Stimulated activated CD8-positive, alpha-beta memory T cell treated with anti-CD3 and anti-CD28 coated beads, Interleukin-4, amount 100 ng/mL, for 1 hour (primary cell): ENCODE measurements at places on chromosomes 5 and 9.

DNA sequence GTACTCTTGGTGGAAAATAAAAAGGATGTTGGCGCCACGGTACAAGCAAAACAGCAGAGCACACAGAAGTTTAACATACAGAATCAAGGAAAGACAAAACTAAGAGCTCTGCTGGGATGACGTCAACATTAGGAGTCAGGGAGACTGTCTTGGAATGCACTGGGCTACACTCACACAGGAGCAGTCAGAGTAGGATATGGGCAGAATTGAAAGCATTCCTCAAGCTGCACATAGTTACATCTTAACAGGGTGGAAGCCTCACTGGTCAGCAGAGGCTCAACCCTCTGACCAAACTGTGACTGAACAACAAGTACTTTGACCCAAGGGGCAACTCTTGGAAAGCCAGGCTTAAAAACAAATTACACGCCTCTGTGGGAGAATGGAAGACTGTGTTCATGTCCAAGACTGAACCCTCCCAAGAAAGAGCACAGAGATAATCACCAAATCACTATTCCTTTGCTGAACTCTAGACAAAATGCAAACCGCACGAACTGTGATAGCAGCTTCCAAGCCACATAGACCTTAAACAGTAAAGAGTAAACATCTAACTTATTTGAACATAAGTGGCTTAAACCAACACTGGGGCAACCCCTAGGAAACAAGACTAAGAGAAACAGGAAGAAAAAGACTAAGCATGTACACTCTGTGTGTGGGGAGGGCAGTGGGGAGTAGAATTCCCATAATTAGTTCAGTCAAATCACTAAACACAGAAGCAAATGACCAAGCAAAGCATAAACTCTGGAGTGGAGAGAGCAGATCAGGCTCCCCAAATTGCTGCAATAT, 772.7 kb downstream of the PRELID2 start:
- no peak for DNase-seq

DNA sequence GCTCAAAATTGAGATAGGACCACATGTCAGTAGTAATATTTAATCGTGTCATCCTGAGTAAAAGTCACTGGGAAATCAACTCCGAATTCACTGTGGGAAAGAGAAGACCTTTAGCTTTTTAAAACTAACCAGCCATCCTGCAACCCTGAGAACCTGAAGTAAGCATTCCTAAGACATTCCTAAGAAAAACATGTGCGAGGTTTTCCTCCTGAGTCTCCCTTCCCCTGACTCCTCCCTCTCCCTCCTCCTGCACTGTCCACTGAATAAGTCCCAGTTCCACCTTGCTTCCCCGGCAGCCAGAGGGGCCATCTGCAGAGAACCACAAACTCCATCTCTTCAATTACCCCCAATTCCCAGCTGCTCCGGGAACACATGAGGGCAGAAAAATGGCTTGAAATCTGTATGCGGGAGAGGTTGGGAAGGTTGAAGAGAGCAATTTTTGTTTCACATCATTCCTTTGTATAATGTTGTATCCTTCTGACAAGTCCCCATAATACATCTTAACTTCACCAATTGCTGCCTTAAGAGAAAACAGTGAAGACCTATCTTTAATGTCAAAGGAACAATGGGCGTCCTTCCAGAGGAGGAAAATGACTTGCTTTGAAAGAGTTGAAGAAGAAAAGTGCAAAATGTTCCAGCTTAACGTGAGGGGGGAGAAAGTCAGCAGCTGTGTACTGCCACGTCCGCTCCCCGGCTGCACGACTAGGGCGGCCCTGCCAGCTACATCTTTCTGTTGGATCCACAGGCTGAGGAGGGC, 186.3 kb downstream of the ZNF462 start:
- DNase-seq: no peak

DNA sequence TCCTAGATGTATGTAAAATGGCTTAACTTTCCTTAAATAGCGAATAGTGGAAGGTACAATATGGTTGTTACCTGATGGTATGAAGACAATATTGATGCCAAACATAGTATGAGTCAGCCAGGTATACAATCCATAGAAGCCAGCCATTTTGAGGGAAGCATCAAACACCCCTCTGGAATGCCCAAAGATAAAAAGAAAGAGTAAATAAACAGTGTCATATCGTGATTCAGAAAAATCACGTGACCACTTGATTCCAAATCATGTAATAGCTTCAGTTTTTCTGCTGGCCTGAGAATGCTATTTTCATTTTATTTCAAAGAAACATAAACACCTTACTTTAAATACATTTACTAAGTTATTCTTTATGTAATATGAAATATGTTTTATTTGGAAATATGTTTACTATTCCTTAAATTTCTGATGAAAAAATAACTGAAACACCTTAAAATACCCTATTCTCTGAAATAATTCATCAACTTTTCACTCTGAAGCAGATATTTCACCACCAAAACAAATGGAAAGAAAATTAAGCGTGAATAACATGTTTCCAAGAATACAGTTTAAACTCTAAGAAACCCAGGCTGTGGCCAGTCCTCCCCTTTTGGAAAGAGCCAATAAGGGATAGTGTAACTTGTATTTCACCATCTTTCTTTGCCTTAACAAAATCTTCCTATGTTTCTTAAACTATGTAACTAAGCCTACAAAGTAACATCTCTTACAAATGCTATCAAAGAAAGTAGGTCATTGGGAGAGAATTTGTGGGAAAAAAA, 24.8 kb upstream of the CTNNAL1 start:
- DNase-seq: no peak

- DNase-seq: no peak
Measured at GRCh38 chr5:122902263-122902662, 56.9 kb downstream of the SNX24 start.

GRCh38 chr9:72581694-72582093, 60.3 kb downstream of the TMC1 start:
- no peak for DNase-seq

GRCh38 chr9:38486837-38487236, 62.6 kb upstream of the IGFBPL1 start:
- DNase-seq: no peak

- no peak for DNase-seq
Measured at GRCh38 chr9:131126059-131126426, 657 bp downstream of the NUP214 start.

DNA sequence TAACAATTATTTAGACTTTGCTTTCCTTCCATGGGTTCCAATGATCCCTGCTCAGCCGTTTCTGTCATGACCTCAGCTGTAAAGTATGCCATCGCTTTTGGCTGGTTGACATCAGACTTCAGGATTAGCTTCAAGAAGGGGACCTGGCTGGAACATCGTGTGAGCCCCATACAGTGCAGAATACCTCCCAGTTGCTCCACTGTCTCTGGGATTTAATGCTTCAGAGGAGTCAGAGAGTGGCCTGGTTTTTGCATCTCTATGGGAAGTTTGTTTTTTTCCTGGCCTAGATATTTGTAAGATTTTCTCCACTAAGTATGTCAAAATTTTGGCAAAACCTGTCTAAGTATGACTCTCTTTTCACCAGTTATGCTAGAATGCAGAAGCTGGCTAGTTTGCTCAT, 216.9 kb downstream of the GABBR2 start:
- DNase-seq: no peak

- DNase-seq: no peak
Measured at GRCh38 chr9:110975969-110976368, 62.3 kb downstream of the LPAR1 start.

- no peak for DNase-seq
Measured at GRCh38 chr5:174459071-174459702, 265.2 kb upstream of the MSX2 start.

- no peak for DNase-seq
Measured at GRCh38 chr9:78397045-78397444, 100.1 kb downstream of the PSAT1 start.

- DNase-seq: no peak
Measured at GRCh38 chr9:76475686-76476085, 16.7 kb downstream of the GCNT1 start.

GRCh38 chr5:133347039-133347438, 265.3 kb downstream of the FSTL4 start:
- no peak for DNase-seq

DNA sequence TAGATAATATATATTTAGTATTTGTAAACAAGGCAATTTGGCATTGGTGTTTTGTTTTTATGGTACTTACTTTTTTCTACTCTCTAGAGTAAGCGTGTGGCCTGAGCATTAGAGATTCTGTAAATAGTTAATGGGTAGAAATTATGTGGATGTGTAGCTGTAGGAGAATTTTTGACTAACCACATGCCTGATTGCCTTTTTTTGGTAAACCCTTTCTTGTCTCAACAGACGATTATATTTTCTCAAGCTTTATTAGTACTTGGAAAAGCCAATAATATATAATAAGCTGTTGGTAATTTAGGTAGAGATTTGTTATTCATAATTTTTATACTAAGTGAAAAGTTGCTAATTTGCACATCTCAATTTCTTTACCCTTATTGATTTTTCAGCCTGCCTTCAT, 76.8 kb downstream of the FCHO2 start:
- DNase-seq: no peak

DNA sequence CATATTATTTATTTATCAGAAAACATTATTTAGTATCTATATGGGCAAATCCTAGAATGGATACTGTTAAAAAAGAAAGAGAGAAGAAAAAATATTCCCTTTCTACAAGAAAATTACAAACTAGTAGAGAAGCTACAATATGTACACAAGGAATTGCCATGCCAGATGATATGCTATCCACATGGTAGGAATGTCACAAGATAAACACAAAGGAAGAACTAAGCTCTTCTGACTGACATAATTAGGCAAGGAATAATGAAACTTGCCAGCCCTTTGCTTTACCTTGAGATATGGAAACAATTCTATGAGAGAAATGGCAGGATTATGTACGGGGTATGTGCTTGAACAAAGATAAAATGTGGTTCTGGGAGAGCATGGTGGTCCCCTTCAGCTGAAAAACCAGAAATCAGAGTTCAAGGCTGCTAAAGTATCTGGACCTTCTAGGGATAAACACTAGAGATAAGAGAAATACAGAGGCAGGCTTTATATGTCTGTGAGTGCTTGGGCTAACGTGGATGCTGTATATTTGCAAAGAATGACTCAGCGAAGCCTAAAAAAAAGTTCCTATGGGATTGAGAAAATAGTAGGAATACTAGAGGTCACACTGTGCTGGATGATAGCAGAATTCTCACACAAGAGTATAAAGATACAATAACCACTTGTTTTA, 451.6 kb downstream of the TLE1 start:
- DNase-seq: no peak

- DNase-seq: no peak
Measured at GRCh38 chr9:78685471-78685870, 388.5 kb downstream of the PSAT1 start.

DNA sequence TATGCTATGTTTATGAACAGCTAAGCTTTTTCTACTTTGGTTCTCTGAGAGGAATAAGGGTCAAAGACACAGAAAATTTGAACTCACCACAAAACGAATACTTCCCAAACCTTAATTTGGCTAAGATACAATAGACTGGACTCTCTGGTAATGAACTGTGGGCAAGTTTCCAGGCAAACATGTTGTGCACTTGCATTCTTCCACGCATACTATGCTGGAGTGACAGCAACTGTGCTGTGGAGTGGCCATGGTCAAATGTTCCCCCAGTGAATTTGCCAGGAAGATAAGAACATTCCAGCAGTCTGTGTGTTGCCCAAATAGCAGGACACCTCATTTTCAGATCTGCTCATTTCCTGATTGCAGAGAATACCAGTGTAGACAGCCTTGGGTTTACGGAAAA, 275.3 kb upstream of the IL12B start:
- DNase-seq: no peak

GRCh38 chr9:5622016-5622415, 6.9 kb upstream of the RIC1 start:
- DNase-seq: no peak

DNA sequence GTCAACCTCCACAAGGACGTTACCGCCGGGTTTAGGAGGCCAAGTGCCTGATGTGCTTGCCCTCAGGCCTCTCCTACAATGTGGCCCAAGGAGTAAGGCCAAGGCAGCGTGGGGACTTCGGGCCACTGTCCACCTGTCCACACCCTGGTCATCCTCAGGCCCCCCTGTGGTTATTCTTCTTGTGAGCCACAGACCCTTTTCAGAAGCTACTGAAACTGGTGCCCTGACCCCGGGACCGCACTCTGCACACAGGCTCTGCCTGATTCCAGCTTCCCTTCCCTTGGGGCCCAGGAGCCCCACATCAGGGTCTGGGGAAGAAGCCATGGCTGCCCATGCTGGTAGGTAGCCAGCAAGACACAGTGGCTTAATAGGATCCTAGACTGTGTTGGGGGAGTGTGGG, 128.8 kb downstream of the OLFM1 start:
- no peak for DNase-seq

GRCh38 chr5:73922224-73922623, 296.2 kb downstream of the ARHGEF28 start:
- DNase-seq: no peak

DNA sequence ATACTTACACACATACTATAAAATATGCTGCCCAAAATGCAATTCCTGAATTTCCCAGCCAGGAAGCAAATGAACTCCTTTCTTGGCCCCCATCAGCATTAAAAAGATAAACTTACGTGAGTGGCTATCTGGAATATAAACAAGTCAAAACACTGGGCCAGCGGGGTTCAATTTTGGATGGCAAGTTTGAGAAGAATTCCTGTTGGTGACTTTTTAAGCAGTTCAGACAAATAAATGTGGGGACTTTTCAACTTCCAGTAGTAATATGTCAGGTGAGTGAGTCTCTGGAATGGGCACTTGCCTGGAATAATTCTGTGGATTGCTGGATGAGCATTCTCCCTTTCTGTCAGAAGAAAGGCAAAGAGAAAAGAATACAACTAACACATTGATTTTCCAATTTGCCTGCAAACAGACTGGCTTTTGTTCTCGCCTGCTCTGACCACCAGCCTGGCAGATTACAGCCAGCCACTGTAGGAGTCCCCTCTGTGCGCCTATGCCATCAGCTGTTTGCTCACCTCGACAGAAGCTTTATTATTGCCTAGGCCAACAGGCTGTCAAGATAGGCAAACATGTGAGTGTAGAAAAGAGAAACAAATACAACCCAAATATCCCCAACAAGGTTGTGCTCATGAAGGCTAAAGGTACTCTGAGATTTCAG, 78.6 kb downstream of the MRPS27 start:
- no peak for DNase-seq
